ENCODE measurements at places on chromosomes 4 and X. TPM values are rescaled to one million over a fixed set of nuclear protein-coding genes. Genes with fewer than 3 reads are reported as not detected.

Gene TRPC5OS
- total RNA-seq: not detected

Gene MTTP
- total RNA-seq: 1.3 TPM

Gene AFF2
- 124 TPM for total RNA-seq

Gene FREM3
- not detected for total RNA-seq

Gene HELT
- total RNA-seq: 1.6 TPM

Gene KLHL8
- total RNA-seq: 93.6 TPM

Gene GPR173
- 36.0 TPM for total RNA-seq

Gene VCX3A
- total RNA-seq: not detected

Gene EDNRA
- total RNA-seq: 11.0 TPM

Gene SSX4
- total RNA-seq: not detected

Gene ALB
- total RNA-seq: 7.5 TPM

Gene MAGEA4
- total RNA-seq: not detected

Gene SLC9B1
- total RNA-seq: 6.9 TPM

Gene TMEM129
- 15.0 TPM for total RNA-seq

Gene TMEM47
- 32.2 TPM for total RNA-seq

Gene TMPRSS11F
- not detected for total RNA-seq

Gene C4orf36
- 1.6 TPM for total RNA-seq

Gene NLRP2B
- 0.31 TPM for total RNA-seq

Gene FGF13
- total RNA-seq: 91.7 TPM

Gene STATH
- not detected for total RNA-seq

Gene KCND1
- total RNA-seq: 0.63 TPM

Gene HSFX3
- total RNA-seq: not detected

Gene PNMA6A
- 14.4 TPM for total RNA-seq

Gene ZAR1
- 0.94 TPM for total RNA-seq

Gene NR3C2
- total RNA-seq: 17.8 TPM

Gene RASL11B
- 20.3 TPM for total RNA-seq

Gene AMBN
- total RNA-seq: 0.94 TPM

Gene PLXNB3
- 2.8 TPM for total RNA-seq

Gene TLR10
- total RNA-seq: 0.63 TPM

Gene CABS1
- not detected for total RNA-seq

All from parietal lobe (tissue), 2 donors.